DND-41 (cell line): ENCODE measurements at places on chromosomes 1 and 21.

- H3K36me3 ChIP-seq: no peaks in the 10 kb centered on the region
- H3K27me3 ChIP-seq: peaks cover 14% of the 10 kb centered on the region
- no peak overlapping the region for H3K27ac ChIP-seq
- H3K4me3 ChIP-seq: no peak overlapping the region
- H3K4me1 ChIP-seq: no peaks in the 10 kb centered on the region
These were observed 11.2 kb upstream of the CYP2J2 start for GRCh38 chr1:59937636-59938210.

DNA sequence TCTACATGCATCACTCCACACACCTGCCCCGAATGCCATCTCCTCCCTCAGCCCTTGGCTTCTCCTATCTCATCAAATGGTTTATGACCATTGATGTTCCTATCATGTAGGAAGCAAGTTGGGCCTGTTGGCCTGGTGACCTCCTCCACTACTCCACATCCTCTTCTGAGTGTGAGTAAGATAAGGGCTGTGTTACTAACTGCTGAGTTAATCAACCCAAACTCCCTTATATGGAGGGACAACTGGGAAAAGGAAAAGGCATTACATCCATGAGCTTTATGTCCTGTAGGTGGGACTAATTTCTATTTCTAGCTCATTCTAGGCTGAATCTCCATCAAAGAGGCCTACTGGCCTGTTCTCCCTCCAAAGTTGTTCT, 57.6 kb downstream of the WLS start:
- H3K36me3 ChIP-seq: no peaks in the 10 kb centered on the region
- no peak overlapping the region for H3K4me3 ChIP-seq
- no peaks in the 10 kb centered on the region for H3K4me1 ChIP-seq
- DNase-seq: no peak
- no peaks in the 10 kb centered on the region for H3K27me3 ChIP-seq

GRCh38 chr1:59645893-59646292, 168.9 kb upstream of the HOOK1 start:
- DNase-seq: no peak
- no peak overlapping the region for H3K4me3 ChIP-seq
- H3K27ac ChIP-seq: no peak overlapping the region
- no peaks in the 10 kb centered on the region for H3K36me3 ChIP-seq

DNA sequence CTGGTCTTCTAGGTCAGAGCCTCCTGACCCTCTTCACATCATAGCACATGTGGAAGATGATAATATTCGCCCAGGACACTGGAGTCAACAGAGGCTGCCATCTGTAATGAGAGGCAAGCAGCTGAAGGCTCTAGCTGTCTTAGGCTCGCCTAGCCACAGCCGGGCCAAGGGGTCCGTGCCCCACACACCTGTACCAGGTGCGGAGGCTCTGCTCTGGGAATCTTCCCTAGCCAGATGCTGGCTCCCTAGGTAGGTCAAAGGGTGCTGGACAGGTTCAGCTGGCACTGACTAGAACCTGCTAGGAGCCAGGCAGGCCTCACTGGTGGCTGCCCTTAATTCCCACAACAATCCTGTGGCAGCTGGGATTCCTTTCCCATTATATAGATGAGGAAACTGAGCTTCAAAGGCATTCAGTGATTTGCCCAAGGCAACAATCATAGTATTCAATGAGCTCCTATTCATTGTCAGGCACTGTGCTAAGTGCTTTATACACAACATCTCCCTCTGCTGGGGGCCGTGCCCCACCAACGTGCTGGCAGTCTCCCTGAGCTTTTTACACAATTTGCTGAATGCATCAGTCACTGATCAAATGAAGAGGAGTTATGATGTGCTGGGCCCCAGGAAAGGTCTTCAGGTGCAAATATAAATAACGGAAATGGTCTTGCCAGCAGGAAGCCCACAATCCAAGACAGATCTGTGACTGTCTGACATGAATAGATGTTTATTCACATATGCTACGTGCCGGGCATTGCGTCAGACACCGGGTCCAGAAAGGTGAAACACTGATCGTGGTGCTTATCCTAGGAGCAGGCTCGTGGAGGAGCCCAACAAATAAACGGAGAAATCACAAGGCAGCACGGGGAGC, 58.0 kb downstream of the DDX20 start:
- no peaks in the 10 kb centered on the region for H3K36me3 ChIP-seq
- peak; percentile 8 for DNase-seq
- H3K4me1 ChIP-seq: no peaks in the 10 kb centered on the region
- H3K27ac ChIP-seq: no peak overlapping the region

DNA sequence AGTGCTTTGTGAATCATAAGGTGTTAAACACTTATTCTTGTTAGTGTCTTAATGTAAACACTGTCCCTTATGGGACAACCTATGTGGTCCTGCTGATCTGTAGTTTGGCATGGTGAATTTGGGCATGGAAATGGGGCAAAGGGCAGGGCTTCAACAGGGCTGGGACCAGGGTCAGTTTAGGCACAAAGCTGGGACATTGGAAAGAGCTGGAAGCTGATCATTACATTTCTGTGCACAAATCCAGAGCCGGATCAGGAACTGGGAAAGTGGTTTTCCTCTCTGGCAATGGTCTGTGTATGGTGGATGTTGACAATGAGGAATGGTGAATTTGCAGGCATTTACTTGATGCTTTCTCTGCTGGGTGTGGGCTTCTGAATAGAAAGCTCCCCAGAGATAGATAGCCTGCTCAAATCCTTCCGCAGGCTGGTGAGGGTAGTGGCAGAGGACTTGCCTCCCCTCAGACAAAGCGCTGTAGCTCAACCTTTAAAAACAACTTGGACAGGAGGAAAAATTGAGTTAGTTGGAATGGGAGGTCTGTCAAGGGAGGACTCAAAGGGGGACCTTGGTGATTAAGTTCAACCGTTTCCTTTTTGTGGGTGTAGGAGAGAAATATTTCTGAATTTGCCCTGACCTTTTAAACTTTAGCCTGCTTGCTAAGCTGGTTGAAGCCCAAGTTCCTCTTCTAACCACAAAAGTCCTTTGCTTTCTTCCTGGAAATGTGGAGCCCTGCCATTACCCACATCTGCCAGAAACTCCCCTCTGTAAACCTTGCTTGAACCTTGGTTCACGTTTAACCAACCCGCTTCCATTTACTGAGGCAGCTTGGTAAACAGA, 35.3 kb downstream of the HLX start:
- no peak overlapping the region for H3K4me3 ChIP-seq
- H3K4me1 ChIP-seq: no peaks in the 10 kb centered on the region
- H3K27ac ChIP-seq: no peak overlapping the region

DNA sequence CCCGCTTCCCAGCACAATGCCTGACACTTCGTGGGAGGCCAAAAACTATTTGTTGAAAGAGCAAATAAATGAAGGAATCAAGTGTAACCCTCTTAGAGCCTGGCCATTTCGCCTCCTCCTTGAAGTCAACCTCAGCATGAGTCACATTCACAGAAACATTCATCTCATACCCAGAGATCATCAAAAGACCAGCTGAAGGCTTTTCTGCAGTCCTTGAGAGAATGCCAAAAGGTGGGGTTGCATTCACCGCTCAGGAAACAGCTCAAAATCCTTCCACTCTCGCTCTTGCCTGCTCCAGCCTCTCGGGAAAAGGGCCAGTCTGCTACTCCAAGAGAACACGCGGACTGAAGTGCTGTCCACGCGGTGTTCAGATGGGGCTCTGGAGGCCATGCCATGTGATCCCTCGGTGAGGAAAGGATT, 90.0 kb downstream of the VWA5B1 start:
- H3K27ac ChIP-seq: no peak overlapping the region
- H3K36me3 ChIP-seq: no peaks in the 10 kb centered on the region

DNA sequence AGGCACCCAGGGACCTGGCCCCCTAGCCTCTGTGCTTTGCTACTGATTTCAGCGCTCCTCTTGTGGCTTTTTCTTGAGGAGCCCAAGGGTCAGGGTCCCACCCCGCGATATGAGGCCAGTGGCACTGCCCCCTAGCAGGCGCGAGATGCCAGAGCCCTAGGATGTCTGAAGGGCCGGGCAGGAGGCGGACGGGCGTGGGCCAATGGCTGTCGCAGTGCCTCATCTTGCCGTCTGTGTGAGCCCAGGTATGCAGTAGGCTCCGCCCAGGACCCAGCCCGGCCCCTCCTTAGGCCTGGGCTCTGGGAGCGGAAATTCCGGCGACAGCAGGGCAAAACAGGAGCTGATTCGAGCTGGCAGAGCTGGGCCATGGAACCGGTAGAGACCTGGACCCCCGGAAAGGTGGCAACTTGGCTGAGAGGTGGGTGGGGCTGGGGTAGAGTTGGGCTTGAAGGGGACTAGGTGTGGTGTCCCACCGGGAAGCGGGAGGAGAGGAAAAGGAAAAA, at the start of gene CNKSR1:
TSS of gene CNKSR1 (plus strand) at position 310 of the 503 bp plus-strand sequence. CDS start at position 367, 57 bp downstream.
- H3K4me3 ChIP-seq: no peak within 1 kb of the TSS
- no peaks in the 10 kb centered on the region for H3K36me3 ChIP-seq
- DNase-seq: no peak
- no peaks in the 10 kb centered on the region for H3K4me1 ChIP-seq
- H3K27me3 ChIP-seq: no peaks in the 10 kb centered on the region
- H3K27ac ChIP-seq: no peak within 1 kb of the TSS

GRCh38 chr1:71087060-71087459, 6.2 kb upstream of the ZRANB2 start:
- no peaks in the 10 kb centered on the region for H3K27me3 ChIP-seq
- peaks cover 4% of the 10 kb centered on the region for H3K4me1 ChIP-seq
- no peak for DNase-seq
- H3K27ac ChIP-seq: no peak overlapping the region
- no peak overlapping the region for H3K4me3 ChIP-seq

DNA sequence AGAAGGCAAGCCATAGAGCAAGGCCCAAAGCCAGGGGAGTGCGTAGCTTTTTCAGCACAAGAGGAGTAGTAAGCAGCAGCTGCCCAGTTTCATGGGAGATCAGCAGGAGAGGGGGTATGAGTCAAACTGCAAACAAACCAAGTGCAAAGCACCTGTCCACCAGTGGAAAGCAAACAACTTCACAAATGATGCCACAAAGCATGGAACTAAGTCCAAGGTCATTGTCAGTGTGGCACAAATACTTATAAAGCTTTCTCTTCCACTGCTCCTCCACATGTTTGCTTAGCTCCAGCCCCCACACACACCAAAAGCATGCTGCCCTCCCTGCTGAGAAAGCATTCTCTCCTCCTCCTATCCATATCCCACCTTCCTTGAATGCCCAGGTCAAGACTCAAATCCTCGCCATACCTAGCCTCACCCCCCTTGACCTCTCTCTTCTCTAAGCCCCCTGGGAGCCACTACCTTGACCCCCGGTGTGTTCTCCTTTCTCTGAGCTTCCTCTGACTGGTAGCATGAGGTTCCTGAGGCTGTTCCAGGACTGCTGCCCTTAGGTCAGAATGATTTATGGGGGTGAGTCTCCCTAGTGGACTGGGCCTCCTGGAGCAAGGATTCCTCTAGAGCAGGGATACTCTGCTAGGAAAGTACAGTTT, 70.4 kb downstream of the DMAP1 start:
- peaks cover 48% of the 10 kb centered on the region for H3K36me3 ChIP-seq
- no peak overlapping the region for H3K27ac ChIP-seq
- DNase-seq: no peak
- no peak overlapping the region for H3K4me3 ChIP-seq
- H3K4me1 ChIP-seq: no peaks in the 10 kb centered on the region

DNA sequence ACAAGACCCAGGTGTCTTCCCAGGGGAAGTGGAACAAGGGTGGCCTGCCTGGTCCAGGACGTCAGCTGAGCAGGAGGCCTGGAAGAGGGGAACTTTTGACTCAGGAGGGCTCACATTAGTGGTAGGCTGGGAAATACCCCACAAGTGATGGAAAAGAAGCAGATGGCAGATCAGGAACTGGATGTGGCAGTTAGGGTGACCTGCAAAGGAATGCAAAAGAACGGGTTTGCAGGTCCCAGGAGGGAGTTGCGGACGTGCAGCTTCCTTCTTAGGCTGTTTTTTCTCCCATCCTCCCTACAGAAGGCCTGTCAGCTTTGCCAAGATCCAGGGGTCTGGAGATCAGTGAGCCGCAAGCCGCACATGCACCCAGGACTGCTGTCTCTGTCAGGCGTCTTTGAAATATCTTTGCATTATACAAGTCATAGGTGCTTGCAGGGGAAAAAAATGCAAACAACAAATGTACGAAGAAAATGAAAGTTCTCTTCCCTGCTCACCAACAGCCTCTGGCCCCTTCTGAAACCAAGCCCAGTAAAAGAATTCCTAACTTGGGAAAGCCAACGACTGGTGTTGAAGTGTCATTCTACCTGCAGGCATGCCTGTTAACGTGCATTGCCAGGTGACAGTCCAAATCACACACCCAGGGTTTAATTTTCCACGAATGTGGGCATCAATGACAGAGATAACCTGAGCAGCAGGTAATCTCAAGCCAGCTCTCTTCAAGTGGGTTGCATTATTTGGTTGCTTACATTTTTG, 34.4 kb downstream of the NENF start:
- no peaks in the 10 kb centered on the region for H3K4me1 ChIP-seq
- H3K27ac ChIP-seq: no peak overlapping the region
- H3K4me3 ChIP-seq: no peak overlapping the region
- no peaks in the 10 kb centered on the region for H3K36me3 ChIP-seq

DNA sequence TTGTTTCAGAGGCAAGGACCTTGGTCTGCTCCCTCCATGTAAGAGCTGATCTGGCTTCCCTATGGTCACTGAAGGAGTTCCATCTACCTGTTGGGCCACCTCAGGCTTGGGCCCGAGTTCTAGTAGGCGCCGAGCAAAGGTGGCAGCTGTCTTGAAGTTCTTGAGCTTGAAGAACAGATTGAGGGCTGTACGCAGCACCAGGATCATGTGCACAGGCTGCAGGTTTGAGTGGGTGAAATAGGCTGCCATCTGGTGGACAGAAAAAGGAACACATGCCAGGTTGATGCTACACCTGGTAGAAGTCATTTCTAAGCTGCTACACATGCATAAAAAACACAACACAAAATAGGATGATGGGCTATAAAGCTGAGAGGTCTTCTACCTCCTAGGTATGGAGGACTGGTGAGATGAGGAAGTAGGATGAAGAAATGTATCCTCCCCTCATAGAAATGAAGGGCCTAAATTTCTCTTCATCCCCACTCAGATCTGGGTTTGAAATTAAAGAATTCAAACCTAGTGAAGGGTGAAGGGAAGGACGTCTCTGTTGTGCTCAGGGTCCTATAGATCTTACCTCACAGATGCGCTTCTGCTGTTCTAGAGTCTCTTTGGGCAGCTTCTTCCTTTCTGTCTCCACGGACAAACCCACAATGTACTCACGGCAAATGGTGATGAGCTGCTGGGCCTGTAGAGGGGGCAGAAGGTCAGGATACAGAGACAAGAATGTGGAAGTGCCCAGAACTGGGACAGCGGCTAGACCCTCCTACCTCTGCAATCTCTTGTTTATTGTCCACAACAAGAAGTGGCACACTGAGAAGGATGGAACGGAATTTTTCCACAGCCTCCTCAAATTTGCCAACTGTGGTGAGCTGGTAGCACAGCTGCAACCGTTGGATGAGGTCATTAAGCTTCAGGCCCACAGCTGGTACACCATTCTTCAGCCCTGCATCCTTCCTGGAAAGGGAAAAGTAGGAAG, 6.6 kb upstream of the PEX19 start:
- DNase-seq: peak; percentile 70
- H3K4me1 ChIP-seq: no peaks in the 10 kb centered on the region
